ENCODE measurements at places on chromosomes 7 and 10.

DNA sequence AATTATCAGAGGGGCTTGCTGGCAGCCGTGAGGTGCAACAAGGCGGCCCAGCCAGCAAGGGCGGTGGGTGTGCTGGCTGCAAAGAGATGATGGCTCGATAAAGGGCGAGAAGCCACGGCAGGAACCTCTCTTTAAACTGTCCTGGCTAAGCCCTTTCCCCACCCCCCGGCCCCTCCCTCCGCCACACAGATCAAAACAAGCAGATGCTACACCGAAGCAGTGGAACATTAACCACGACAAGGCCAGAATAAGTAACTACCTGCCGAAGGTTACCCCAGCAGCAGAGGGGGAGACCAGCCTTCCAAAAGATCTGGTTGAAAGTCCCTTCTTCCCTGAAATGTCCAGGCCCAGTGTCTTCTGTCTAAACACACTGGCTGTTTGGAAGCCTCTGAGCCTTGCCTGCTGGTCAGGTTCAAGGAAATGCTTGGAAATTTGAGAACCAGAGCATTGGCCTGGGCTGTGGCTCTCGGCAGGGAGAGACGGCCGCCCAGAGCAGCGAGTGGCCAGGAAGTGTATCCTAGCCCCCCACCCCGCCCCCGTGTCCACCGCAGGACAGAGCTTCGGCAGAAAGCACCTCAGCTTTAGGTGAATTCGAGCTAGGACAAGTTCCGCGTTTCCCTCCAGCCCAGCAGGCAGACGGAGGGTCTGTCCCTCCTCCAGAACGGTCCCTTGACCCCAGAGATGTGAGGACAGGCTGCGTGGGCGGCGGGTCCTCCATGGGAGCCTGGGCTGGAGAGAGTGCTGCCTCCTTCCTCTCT, 2.1 kb downstream of the FAM20C start:
- ATAC-seq = peak; percentile 25

DNA sequence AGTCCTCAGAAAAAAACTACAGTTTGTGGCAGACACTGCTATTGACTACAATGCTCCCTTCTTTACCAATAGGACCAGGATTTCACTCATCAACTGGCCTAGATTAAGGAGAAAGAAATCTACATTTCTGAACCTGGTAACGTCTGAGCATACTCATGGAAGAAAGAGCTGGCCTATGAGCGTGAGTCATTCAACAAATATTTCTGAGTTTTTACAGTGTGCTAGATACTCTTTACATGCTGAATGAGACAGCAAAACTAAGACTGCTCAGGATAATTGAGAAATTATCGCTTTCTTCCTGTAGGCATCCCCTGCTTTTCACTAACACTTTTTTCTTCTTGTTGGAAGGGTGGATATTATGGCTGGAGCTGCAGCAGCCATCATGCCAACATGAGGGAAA, 609.7 kb downstream of the TNS3 start:
- no peak for ATAC-seq

- no peak for ATAC-seq
Observed at GRCh38 chr7:41108821-41109220, 594.1 kb downstream of the INHBA start.

- no peak for ATAC-seq
Observed at GRCh38 chr7:77544518-77544917, 7.4 kb downstream of the PTPN12 start.

GRCh38 chr10:44439239-44439957, 54.5 kb upstream of the CXCL12 start:
- no peak for ATAC-seq

DNA sequence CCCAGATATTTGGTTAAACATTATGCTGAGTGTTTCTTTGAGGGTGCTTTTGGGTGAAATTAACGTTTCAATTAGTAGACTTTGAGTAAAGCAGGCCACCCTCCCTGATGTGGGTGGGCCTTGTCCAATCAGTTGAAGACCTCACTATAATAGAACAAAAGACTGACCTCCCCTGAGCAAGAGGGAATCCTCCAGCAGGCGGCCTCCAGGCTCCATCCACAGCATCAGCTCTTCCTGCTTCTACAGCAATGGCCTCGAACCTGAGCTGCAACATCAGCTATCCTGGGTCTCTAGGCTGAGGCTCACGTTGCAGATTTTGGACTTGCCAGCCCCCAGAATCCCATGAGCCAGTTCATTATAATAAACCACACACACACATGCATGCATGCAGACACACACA, 104.2 kb downstream of the PFKFB3 start:
- no peak for ATAC-seq

- peak; percentile 72 for ATAC-seq
Observed at GRCh38 chr10:34815185-34816084, at the start of gene PARD3. Gene PARD3, minus strand, starts transcription at chr10:34815296. Its CDS starts 301 bp downstream, at chr10:34814995.
